Urothelium cell line (cell line): ENCODE measurements at places on chromosomes 16 and 17.
A peak's percentile ranks its signal among the peaks of the same experiment; 100 is the strongest.

GRCh38 chr16:59210955-59211541 is 476.9 kb upstream of the GOT2 start:
- peak; percentile 45 for DNase-seq

DNA sequence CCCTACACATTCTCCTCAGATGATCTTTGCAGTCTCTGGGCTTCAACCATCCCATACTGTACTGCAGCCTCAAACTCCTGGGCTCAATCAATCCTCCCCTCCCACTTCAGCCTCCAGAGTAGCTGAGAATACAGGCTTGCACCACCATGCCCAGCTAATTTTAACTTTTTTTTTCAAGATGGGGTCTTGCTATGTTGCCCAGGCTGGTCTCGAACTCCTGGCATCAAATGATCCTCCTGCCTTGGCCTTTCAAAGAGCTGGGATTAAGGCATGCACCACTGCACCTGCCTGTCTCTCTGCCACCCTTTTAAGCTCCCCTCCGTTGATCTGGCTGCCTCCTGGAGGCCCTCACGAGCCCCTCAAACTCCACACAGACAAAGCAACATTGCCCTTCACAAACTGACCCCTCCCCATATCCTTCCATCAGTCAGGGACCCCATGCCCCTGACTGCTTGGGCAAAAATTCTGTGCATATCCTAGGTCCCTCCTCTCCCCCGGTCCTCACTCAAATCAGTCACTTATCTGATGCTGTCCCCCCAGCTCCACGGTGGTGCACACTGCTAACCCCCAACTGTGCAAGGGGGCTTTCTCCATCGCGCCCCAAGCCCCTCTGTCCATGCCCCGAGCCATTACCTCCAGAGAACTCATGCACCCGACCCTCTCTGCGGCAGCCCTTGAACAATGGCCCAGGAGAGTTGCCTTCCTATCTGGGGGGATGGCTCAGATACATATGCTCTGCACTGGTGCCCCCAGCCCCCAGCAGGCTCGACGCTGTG is 252.9 kb downstream of the KATNIP start:
- no peak for DNase-seq

- peak; percentile 19 for DNase-seq
Observed at GRCh38 chr16:23509782-23510163, 521 bp downstream of the GGA2 start.

- no peak for DNase-seq
Observed at GRCh38 chr16:88940862-88941817, 35.9 kb downstream of the CBFA2T3 start.

DNA sequence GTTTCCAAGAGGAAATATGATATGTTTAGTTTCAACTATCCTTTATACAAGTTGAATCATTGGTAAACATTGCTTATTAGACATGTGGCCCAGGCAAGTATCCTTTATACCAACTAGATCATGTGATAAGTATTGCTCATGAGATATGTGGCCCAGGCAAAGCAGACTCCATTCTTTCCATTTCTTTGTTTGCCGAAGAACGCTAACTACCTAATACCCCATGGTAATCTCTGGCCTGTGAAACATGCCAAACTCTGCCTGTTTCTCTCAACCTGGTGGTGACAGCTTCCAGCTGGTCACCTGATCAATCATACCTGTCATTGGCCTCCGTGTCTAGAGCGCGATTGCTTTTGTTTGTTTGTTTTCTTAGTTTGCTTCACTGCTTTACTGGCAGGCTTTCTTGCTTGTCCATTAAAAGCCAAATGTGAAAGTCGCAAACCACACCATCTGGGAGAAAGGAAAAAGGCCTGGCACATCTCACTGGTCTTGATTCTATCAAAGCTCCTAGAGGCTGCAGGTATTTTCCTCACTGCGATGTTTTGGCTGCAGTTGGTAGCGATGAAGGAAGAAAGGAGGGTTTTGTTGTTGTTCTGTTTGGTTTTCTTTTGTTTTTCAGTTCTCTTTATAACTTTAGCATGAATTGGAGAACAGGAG is 686.2 kb downstream of the KCNJ2 start:
- DNase-seq, result no peak

- DNase-seq, result no peak
Observed at GRCh38 chr17:65593855-65594845, 32.7 kb upstream of the AXIN2 start.
